ENCODE measurements at places on chromosomes 7 and 10. TPM values are rescaled to one million over a fixed set of nuclear protein-coding genes. Genes with fewer than 3 reads are reported as not detected.

PIK3AP1 gene
- total RNA-seq, result 1.6 TPM

NEBL gene
- 39.8 TPM for total RNA-seq

TMEM184A gene
- 5.7 TPM for total RNA-seq

PMS2 gene
- total RNA-seq, result 22.6 TPM

PON3 gene
- not detected for total RNA-seq

AMPH gene
- 4.2 TPM for total RNA-seq

SVIL gene
- 20.3 TPM for total RNA-seq

HOXA10 gene
- not detected for total RNA-seq

NPFFR1 gene
- total RNA-seq, result 0.02 TPM

SPDYE2 gene
- total RNA-seq, result not detected

ARHGEF35 gene
- total RNA-seq, result 9.5 TPM

ADIRF gene
- 1.4 TPM for total RNA-seq

SYT15B gene
- total RNA-seq, result 0.33 TPM

SLC26A3 gene
- not detected for total RNA-seq

CALCR gene
- total RNA-seq, result 16.8 TPM

GRCh38 chr10:95513941-95514392 is 47.2 kb downstream of the SORBS1 start:
- H3K4me3 ChIP-seq, result no peak overlapping the region
- H3K36me3 ChIP-seq, result no peaks in the 10 kb centered on the region
- no peak for DNase-seq
- peaks cover 5% of the 10 kb centered on the region for H3K4me1 ChIP-seq
- no peak overlapping the region for H3K27ac ChIP-seq

DNA sequence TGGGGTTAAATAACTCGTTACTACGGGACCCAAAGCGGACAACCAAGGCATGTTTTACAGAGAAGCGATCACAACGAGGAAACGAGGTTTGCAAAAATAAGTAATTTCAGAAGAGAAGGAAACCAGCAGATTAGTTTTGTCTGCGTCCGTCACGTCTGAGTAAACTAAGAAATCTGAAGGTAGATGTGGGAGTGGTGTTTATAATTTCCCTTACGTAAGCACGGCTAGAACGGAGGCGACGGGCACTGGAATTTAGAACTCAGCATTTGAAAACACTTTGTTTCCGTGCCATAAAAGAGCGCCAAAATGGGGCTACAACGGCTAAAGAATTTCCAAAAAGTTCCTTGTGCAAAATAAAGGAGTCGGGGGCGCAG is 718 bp upstream of the UMAD1 start:
- H3K27ac ChIP-seq, result peak overlapping the region; percentile 67
- DNase-seq, result no peak
- no peaks in the 10 kb centered on the region for H3K4me1 ChIP-seq
- H3K27me3 ChIP-seq, result no peaks in the 10 kb centered on the region
- H3K36me3 ChIP-seq, result peaks cover 9% of the 10 kb centered on the region
- H3K4me3 ChIP-seq, result peak overlapping the region; percentile 96

- peaks cover 14% of the 10 kb centered on the region for H3K36me3 ChIP-seq
- no peak overlapping the region for H3K4me3 ChIP-seq
- no peak for DNase-seq
- no peak overlapping the region for H3K27ac ChIP-seq
These were observed 24.6 kb upstream of the REEP3 start for GRCh38 chr10:63496561-63496960.

GRCh38 chr7:149021725-149022062 is 6.6 kb downstream of the PDIA4 start:
- H3K4me3 ChIP-seq, result no peak overlapping the region
- H3K27ac ChIP-seq, result no peak overlapping the region
- no peaks in the 10 kb centered on the region for H3K27me3 ChIP-seq
- DNase-seq, result no peak

GRCh38 chr10:99426689-99427088 is 3.7 kb downstream of the GOT1 start:
- no peak for DNase-seq
- H3K36me3 ChIP-seq, result peaks cover 17% of the 10 kb centered on the region
- H3K27ac ChIP-seq, result no peak overlapping the region
- H3K4me3 ChIP-seq, result no peak overlapping the region

DNA sequence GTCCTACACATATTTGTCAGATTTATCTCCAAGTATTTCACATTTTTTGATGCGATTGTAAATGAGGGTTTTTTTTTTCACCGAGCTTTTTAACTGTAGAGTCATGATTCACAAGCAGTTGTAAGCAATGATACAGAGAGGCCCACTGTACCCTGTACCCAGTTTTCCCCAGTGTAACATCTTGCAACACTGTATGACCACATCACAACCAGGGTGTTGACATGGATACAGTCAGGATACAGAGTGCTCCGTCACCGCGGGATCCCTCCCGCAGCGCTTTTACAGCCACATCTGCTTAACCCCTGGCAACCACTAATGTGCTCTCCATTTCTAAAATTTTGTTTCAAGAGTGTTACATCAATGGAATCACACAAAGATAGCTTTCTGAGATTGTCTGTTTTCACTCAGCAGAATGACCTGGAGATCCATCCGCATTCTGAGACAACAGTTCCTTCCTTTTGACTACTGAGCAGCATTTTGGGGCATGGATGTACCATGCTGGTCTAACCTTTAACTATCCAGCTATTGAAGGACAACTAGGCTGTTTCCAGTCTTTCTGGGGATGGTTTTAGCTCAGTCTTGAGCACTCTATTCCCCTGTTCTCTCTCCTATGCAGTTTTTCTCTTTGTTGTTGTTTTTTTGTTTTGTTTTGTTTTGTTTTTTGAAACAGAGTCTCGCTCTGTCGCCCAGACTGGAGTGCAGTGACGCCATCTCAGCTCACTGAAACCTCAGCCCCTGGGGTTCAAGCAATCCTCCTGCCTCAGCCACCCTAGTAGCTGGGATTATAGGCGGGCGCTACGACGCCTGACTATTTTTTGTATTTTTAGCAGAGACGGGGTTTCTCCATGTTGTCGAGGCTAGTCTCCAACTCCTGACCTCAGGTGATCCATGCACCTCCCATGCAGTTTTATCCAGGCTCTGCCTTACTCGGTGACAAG is 25.9 kb downstream of the GPRIN2 start:
- no peaks in the 10 kb centered on the region for H3K27me3 ChIP-seq
- DNase-seq, result no peak
- no peak overlapping the region for H3K27ac ChIP-seq
- H3K36me3 ChIP-seq, result no peaks in the 10 kb centered on the region
- H3K4me1 ChIP-seq, result no peaks in the 10 kb centered on the region

GRCh38 chr7:95327356-95327755 is 3.0 kb upstream of the PON1 start:
- H3K27ac ChIP-seq, result no peak overlapping the region
- no peaks in the 10 kb centered on the region for H3K36me3 ChIP-seq
- no peak for DNase-seq
- no peaks in the 10 kb centered on the region for H3K4me1 ChIP-seq

GRCh38 chr10:45446858-45447257 is 72.8 kb downstream of the ALOX5 start:
- H3K27me3 ChIP-seq, result no peaks in the 10 kb centered on the region
- no peak overlapping the region for H3K4me3 ChIP-seq
- H3K4me1 ChIP-seq, result no peaks in the 10 kb centered on the region

- no peak overlapping the region for H3K27ac ChIP-seq
- H3K27me3 ChIP-seq, result no peaks in the 10 kb centered on the region
- H3K4me3 ChIP-seq, result no peak overlapping the region
- no peak for DNase-seq
These were observed 50.6 kb downstream of the VPS41 start for GRCh38 chr7:38858259-38858884.

GRCh38 chr7:112331492-112331891 is 118.8 kb upstream of the IFRD1 start:
- no peak overlapping the region for H3K27ac ChIP-seq
- DNase-seq, result no peak
- no peaks in the 10 kb centered on the region for H3K27me3 ChIP-seq
- no peaks in the 10 kb centered on the region for H3K4me1 ChIP-seq
- no peak overlapping the region for H3K4me3 ChIP-seq

DNA sequence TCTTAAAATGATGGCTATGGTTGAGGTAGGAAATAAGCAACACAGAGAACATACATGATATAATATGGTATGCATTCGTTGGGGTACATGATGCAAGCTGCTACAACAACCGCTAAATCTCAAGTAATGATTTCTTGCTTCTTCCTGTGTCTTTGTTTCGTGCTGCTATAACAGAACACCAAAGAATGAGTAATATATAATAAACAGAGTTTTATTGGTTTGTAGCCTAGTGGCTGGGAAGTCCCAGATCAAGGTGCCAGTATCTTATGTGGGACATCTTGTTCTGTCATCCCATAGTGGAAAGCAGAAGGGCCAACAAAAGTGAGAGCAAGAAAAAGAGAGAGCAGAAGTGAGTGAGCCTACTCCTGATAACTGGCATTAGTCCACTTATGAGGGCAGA is 689.7 kb downstream of the SUGCT start:
- H3K4me1 ChIP-seq, result peaks cover 2% of the 10 kb centered on the region
- no peak overlapping the region for H3K27ac ChIP-seq
- no peaks in the 10 kb centered on the region for H3K36me3 ChIP-seq
- H3K4me3 ChIP-seq, result no peak overlapping the region
- DNase-seq, result no peak

- DNase-seq, result no peak
- no peaks in the 10 kb centered on the region for H3K36me3 ChIP-seq
- H3K4me3 ChIP-seq, result no peak overlapping the region
- no peaks in the 10 kb centered on the region for H3K27me3 ChIP-seq
These were observed 223.5 kb downstream of the DNAJB6 start for GRCh38 chr7:157560258-157560654.

- DNase-seq, result no peak
- no peaks in the 10 kb centered on the region for H3K4me1 ChIP-seq
- H3K27ac ChIP-seq, result no peak overlapping the region
These were observed 36.8 kb downstream of the SP8 start for GRCh38 chr7:20749906-20750305.

- no peak overlapping the region for H3K27ac ChIP-seq
- no peaks in the 10 kb centered on the region for H3K4me1 ChIP-seq
- peaks cover 24% of the 10 kb centered on the region for H3K27me3 ChIP-seq
- H3K4me3 ChIP-seq, result no peak overlapping the region
- no peaks in the 10 kb centered on the region for H3K36me3 ChIP-seq
These were observed 1.5 kb upstream of the EXOC6 start for GRCh38 chr10:92846854-92847201.

GRCh38 chr7:142248166-142249160 is 9.4 kb downstream of the PRSS58 start:
- H3K27me3 ChIP-seq, result no peaks in the 10 kb centered on the region
- H3K4me1 ChIP-seq, result no peaks in the 10 kb centered on the region
- H3K27ac ChIP-seq, result no peak overlapping the region

DNA sequence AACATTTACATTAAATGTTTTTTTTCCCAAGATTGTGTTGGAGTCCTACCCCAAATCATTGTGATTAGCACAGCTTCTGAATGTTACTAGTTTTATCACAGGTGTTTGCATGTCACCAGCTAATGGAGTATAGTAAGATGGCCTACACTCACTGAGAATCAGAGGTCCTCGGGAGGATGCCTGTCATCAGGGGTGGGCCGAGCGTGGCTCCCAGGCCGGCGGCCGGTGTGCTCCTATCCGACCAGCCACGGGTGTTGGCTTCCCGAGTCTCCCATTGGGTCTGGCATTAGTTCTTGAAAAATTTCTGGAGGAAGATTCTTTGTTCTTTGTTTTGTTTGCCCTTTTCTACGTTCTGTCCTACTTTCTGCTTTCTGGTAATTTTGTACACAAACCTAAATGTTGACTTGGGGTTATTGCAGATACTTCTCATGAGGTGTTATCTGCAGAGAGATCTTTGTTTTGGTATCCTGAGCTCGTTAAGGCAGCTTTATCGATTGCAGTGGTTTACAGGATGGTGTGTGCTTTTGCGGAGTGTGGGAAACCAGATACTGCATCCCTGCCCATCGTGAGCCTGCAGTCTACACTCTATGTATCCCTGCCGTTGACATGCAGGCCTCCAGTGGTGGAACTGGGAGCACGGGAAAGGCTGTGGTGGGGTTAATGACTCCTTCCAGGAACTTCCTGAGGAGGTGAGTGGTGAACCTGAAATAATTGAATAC is 67.3 kb upstream of the DNAJB6 start:
- peaks cover 50% of the 10 kb centered on the region for H3K36me3 ChIP-seq
- peaks cover 5% of the 10 kb centered on the region for H3K4me1 ChIP-seq
- H3K27ac ChIP-seq, result no peak overlapping the region
- H3K4me3 ChIP-seq, result no peak overlapping the region
- no peak for DNase-seq
- H3K27me3 ChIP-seq, result no peaks in the 10 kb centered on the region

GRCh38 chr7:127845522-127846214 is 185.6 kb downstream of the LRRC4 start:
- peaks cover 71% of the 10 kb centered on the region for H3K36me3 ChIP-seq
- H3K4me1 ChIP-seq, result no peaks in the 10 kb centered on the region

GRCh38 chr10:125201108-125201524 is 40.8 kb upstream of the CTBP2 start:
- no peaks in the 10 kb centered on the region for H3K4me1 ChIP-seq
- DNase-seq, result peak; percentile 46
- H3K27me3 ChIP-seq, result peaks cover 10% of the 10 kb centered on the region
- no peak overlapping the region for H3K27ac ChIP-seq
- no peak overlapping the region for H3K4me3 ChIP-seq

DNA sequence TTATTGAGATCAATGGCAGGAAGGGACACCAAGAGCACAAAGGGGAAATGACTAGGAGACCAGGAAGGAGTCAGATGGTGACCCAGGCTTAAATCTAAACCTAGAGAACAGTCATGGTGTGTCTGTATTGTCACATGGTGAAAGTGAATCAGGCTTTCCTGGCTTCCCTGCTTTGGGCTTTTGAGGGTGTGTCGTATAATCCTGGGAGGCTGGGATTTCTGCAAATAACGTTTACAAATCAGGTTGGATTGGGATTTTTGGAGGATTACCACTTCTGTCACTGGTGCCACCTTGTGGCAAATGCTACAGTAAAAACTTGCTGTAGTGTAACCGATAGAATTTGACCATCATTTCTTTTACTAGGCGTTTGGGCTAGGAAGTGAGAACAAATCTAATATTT is 502.6 kb downstream of the NRG3 start:
- H3K27me3 ChIP-seq, result no peaks in the 10 kb centered on the region
- H3K4me1 ChIP-seq, result no peaks in the 10 kb centered on the region
- H3K4me3 ChIP-seq, result no peak overlapping the region
- H3K36me3 ChIP-seq, result no peaks in the 10 kb centered on the region
- H3K27ac ChIP-seq, result no peak overlapping the region

- H3K4me3 ChIP-seq, result no peak overlapping the region
- H3K36me3 ChIP-seq, result no peaks in the 10 kb centered on the region
- no peak for DNase-seq
- H3K27ac ChIP-seq, result no peak overlapping the region
- no peaks in the 10 kb centered on the region for H3K27me3 ChIP-seq
These were observed 17.7 kb upstream of the C10orf67 start for GRCh38 chr10:23362069-23362830.

GRCh38 chr7:22142572-22142971 is 196.9 kb upstream of the CDCA7L start:
- no peak overlapping the region for H3K27ac ChIP-seq
- peak overlapping the region; percentile 54 for H3K4me3 ChIP-seq
- no peak for DNase-seq

GRCh38 chr7:157506268-157506667 is 169.5 kb downstream of the DNAJB6 start:
- no peaks in the 10 kb centered on the region for H3K36me3 ChIP-seq
- H3K27ac ChIP-seq, result no peak overlapping the region
- no peak overlapping the region for H3K4me3 ChIP-seq
- H3K4me1 ChIP-seq, result no peaks in the 10 kb centered on the region
